ENCODE measurements at places on chromosomes 2 and 18.
A peak's percentile ranks its signal among the peaks of the same experiment; 100 is the strongest.

DNA sequence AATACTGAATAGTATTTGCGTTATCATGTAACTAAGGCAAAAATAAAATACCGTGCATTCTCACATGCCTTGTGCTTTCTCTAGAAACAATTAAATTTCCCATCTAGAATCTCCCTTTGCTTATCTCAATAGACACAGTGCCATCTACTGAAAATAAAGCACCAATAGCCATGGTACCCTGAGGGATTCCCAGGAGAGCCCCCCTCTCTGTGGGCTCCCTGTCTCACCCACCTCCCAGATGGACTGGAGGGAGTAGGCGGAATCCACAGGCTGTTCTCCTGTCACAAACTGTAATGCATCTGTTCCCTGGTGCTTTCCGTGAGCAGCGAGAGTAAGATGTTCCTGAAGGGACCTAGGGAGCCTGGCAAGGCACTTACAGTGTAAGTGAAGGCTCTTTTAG, 112.4 kb upstream of the UPP2 start:
- no peak for DNase-seq

DNA sequence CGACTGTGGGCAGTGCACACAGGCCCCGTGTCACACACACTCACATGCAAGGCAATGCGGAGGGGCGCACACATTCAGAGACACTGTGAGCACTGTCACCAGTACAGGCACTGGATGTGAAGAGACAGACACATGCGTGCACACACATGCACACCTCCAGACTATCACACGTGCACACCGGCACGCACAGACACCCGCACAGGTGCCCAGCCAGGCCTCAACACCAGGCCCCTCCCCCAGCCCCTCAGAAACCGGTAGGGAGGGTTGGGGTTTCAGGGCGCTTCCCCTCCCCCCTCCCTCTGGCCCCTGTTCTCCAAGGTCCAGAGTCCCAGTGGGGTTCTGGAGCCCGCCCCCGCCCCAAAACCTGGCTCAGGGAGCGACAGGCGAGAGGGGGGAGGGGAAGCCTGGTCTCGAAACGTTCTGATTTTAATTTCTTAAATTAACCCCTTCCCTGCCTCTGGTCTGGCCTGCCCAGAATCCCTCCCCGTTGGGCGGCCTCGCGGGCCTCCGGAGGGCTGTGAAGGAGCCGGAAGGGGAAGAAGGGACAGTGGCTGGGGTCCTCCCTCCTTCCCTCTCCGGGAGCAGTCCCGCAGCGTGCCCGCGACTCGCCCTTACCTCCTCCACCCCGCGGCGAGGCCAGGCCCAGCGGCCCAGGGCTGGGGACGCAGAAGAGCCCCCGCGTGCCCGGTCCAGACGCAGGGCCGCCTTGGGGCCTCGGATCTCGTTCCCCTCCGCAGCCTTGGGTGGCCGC, 558 bp downstream of the FBXO41 start:
- DNase-seq = peak; percentile 48

GRCh38 chr2:27737676-27738348, 33.7 kb upstream of the MRPL33 start:
- DNase-seq = no peak

GRCh38 chr2:44045061-44045460, 49.3 kb upstream of the LRPPRC start:
- DNase-seq = no peak

GRCh38 chr2:62968668-62969067, 82.0 kb upstream of the OTX1 start:
- DNase-seq = no peak

DNA sequence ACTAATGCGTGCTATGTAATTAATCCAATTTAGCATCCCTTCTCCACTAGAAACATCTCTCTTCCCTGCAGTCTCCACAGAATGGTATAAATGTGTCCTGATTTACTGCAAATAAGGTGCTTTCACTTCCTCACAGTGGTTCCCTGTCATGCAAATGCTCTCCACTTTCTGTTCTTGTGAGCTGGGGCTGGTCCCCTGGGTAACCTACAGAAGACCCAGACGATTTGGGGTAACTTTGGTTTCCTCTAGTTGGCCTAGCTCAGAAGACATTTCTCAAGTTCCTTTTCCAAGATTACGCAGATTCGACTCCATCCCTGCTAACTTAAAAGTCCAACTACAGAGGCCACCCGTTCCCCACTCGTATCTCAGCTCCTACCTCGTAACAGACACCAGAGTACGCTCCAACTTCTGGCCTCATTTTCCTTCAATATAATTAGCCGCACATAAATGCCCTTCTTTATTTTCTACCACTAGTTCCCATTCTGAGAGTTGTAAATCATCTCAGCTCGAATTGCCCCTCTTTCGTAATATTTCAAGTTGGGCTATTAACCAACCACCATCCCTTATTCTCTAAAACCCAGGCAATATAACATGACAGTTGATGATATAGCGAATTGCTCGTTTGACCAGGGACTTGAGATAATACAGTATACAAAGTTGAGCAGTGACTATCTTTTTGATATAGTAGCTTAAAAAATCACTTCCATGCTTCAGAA, 28.8 kb upstream of the NEDD4L start:
- DNase-seq = no peak

DNA sequence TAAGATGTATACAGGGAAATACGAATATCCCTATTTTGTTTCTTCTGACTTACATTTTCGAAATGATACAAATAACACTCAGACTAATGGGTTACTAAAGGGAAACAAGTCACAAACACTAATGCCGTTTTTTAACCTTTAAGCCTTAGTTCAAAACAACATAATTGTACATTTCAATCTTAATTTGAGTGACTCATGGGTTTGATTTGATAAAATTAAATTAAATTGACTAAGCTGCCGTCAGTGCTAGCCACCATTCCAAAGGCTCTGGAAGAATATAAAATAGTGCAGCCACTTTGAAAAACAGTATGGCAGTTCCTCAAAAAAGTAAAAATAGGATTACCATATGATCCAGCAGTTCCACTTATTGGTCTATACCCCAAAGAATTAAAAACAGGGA, 133.8 kb upstream of the NT5C1B start:
- DNase-seq = no peak

- no peak for DNase-seq
Observed at GRCh38 chr2:74893332-74893731, 59.4 kb downstream of the HK2 start.

GRCh38 chr2:99152199-99152895, 2.4 kb downstream of the TSGA10 start:
- DNase-seq = peak; percentile 36

All from right kidney (tissue), 9 donors.